T follicular helper cell (primary cell): ENCODE measurements at places on chromosomes 2 and 18.
A peak's percentile ranks its signal among the peaks of the same experiment; 100 is the strongest.

GRCh38 chr2:237774811-237775553 lies 23.6 kb upstream of the RBM44 start:
- peak; percentile 8 for DNase-seq

- no peak for DNase-seq
These were observed 93.7 kb upstream of the RAB6C start for GRCh38 chr2:129885735-129886134.

DNA sequence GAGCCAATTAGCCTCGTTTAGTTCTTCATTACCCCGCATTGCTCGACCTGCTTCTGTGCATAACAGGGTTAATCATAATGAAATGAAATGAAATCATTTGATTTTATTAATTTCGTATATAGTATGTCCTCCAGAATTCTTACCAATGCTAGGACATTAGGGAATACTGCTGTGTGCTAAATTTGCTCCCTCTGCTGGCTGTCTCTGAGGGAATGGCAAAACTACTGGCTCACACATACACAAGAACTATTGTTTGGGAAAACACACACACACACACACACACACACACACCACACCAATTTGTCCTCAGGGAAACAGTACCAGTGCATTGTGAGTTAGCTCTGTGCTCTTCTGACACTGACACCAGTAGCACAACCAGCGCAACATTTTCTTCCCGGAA lies 273.3 kb upstream of the TCF4 start:
- no peak for DNase-seq

- DNase-seq, result no peak
These were observed 821 bp upstream of the EPHA4 start for GRCh38 chr2:221572821-221573429.

DNA sequence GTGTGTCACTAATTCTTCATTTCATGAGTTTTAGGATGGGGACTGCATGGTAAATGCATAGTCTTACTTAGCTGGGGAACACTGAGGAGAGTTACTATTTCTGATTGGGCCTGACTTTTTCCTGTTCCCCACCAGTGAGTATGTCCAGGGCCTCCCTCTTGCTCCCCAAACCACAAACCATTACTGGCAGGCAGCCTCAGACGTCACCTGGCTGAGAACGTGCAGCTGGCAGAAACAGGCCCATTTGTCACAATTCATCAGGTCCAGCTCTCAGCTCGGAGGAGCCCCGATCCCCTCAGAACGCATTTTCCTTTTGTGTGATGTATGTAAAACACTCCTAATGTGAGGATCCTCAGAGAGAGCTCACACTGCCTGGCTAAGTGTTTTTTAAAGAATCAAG lies 71.7 kb upstream of the SIX3 start:
- DNase-seq, result no peak

- DNase-seq, result no peak
These were observed 13.0 kb downstream of the L3MBTL4 start for GRCh38 chr18:6401687-6402086.

GRCh38 chr18:48326901-48327675 lies 82.1 kb downstream of the ZBTB7C start:
- DNase-seq, result no peak

- no peak for DNase-seq
These were observed 383.2 kb downstream of the BCL11A start for GRCh38 chr2:60170272-60170671.

GRCh38 chr18:30106356-30106755 lies 936.2 kb downstream of the DSC3 start:
- DNase-seq, result no peak

GRCh38 chr2:96537066-96537733 lies 648 bp downstream of the ARID5A start:
- peak; percentile 85 for DNase-seq

- no peak for DNase-seq
These were observed 177.9 kb upstream of the ARL4C start for GRCh38 chr2:234674781-234675201.

GRCh38 chr2:3651691-3652648 lies 6.0 kb upstream of the ALLC start:
- peak; percentile 52 for DNase-seq

DNA sequence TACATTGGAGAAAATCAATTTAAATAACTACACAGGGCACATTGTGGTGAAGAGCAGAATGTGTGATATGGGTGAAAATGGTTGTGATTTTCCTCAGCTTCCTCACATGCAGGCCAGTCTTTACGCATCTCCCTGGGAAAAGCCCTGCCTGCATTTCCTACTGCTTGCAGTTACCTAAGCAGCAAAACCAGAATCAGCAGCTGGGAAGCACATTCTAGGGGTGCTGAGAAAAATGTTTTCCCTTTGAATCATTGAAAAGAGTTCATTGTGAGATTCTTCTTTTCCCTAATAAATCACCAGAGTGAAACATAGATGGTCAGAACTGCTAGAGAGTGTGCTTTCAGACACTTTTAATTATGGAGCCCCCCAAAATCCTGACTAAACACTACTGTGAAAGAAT lies 656.0 kb downstream of the TDRD15 start:
- DNase-seq, result no peak

DNA sequence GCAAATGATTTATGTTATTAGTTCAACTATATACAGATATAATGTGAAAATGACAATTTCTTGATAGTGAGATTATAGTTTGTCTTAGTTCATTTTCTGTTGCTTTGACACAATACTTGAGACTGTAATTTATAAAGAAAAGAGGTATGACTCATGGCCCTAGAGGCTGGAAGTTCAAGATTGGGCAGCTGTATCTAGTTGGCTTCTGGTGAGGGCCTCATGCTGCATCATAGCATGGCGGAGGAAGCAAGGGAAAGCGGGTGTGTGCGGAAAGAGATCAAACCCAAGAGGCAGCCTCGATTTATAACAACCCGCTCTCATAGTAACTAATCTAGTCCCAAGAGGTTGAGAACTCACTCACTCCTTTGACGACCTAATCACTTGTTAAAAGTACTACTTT lies 11.4 kb downstream of the PLEKHA3 start:
- DNase-seq, result no peak

- no peak for DNase-seq
These were observed 46.8 kb downstream of the ATOH8 start for GRCh38 chr2:85800586-85800985.

- no peak for DNase-seq
These were observed 59.6 kb downstream of the SPIRE1 start for GRCh38 chr18:12598181-12598930.

DNA sequence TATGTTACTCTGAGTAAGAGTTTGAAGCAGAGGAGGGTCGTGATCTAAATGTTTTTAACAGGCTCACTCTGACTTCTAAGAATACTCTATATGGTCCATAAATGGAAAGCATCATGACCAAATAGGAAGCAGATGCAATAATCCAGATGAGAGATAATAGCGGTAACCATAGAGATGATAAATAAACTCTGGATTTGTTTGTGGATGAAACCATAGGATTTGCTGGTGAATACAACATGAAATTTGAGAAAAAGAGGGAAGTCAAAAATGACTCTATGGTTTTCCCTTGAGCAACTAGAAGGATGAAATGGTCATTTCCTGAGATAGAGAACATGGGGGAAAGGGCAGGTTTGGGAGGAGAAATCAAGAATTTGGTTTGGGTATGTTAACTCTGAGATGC lies 3.9 kb downstream of the HEATR5B start:
- no peak for DNase-seq

- no peak for DNase-seq
These were observed 30.2 kb downstream of the ARHGAP25 start for GRCh38 chr2:68764806-68765311.

DNA sequence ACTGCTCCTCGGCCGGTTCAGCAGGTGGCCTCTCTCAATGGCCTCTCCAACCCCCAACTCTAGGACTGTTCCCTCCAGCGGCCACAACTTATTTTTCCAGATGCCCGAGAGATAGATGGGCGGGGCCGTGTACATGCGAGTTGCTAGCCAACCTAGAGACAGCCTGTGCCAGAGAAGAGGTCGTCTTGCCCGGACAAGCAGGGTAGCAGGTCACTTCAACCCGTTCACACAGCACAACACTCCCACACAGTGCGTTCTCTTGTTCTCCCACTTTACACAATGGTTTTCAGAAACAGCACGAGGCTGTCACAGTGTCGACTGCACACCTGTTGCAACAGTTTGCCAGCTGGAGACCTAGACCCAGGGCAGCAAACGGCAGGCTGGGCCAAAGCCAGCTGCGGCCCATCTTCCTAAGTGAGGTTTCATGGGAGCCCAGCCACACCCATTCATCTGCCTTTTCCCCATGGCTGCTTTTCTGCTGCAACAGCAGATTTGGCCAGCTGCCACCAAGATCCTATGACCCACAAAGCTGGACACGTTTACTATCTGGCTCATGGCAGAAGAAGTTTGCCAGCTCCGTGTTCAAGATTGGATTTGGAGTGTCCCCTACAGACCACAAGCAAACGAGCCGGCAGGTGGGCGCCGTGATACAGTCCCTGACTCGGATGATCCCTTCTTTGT lies 7.3 kb upstream of the PRLH start:
- no peak for DNase-seq

GRCh38 chr2:30201990-30202389 lies 29.3 kb upstream of the LBH start:
- no peak for DNase-seq

DNA sequence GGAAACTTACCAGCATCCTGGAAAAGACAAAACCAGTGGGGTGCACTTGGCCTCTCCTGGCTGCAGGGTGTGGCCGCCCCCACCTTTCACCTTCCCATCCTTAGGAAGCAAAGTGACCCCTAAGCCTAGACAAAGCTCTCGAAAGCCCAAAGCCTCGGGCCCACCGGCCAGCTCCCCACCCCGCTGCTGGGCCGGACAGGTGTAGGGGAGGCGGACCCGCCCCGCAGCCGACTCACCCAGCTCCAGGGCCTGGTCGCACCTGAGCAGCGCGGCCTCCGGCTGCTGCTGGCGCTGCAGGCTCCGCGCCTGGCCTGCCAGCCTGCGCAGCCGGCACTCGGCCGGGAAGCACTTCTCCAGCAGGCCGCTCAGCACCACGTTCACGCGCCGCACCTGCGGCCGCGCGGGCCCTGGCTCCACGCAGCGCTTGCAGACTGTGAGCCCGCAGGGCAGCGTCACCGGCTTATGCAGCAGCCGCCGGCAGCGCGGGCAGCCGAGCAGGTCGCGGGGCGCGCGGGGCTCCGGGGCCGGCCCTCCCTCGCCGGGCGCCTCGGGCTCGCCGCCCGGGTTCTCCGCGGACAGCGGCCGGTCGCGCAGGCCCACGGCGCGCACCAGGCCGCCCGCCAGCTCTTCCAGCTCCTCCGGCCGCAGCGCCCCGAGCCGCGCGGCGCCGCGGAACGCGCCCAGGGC lies 979 bp downstream of the LONRF2 start:
- DNase-seq, result no peak

GRCh38 chr2:120833127-120833675 lies 97.5 kb downstream of the GLI2 start:
- no peak for DNase-seq

GRCh38 chr2:41736105-41736567 lies 311.7 kb upstream of the PKDCC start:
- no peak for DNase-seq

GRCh38 chr2:69969126-69969983 lies 7.9 kb upstream of the ASPRV1 start:
- no peak for DNase-seq

GRCh38 chr18:68848242-68848641 lies 50.4 kb downstream of the CCDC102B start:
- no peak for DNase-seq

GRCh38 chr2:170917957-170918356 lies 11.1 kb upstream of the GORASP2 start:
- no peak for DNase-seq

GRCh38 chr2:11683476-11683875 lies 13.5 kb upstream of the NTSR2 start:
- DNase-seq, result no peak

DNA sequence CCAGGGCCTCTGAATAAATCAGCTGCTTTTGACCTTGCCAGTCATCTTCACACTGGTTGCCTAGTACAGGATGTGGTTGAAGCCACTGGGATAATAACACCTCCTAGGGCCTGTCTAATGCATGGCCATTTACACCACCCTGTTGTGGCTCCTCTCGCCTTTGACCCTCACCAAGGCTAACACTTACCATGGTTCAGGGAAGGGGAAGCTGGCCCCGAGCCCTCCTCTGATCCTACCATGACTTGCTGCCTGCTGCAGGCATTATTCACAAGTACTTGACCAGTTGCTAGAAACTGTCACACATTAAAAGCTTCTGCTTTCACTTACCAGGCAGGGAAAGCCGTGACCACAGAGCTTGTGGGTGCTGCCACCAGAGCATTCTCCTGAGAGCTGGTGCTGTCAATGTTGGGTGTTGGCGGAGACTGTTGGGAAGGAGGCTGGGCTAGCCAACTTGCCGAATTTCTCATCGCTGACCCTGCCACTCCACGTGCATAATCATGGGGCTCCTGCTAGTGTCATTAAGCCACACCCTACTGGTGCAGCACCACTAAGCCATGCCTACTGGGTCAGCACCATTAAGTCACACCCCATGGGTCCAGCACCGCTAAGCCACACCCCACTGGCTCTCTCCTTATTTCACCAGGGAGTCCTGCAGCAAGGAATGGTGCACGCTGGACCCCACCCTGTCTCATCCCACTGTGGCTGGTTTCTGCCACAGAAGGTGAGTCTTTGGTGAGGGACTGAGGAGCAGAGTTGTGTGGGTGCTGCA lies 47.0 kb upstream of the TTC39C start:
- no peak for DNase-seq

- no peak for DNase-seq
These were observed 321.5 kb downstream of the RND3 start for GRCh38 chr2:150165988-150166312.

- DNase-seq, result no peak
These were observed 235.7 kb downstream of the CDCA7 start for GRCh38 chr2:173590276-173590861.

DNA sequence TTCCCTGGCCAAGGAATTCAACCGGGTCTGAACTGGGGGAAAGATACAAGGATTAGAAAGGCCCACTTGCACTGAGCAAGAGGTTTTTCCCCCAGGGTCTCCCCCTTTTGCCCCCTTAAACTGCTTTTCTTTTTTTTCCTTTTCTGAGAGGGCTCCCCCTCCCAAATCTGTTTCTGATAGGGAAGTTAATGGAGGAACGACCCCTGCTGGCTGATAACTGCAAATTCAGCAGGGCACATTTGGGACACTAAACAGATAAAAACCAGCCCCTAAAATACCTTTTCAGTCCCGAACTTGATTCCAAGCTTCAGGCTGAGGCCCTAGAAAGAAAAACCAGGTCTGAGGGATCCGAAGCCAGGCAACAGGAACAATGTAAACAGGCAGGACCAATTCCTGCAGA lies 1012.4 kb upstream of the CRIM1 start:
- no peak for DNase-seq

GRCh38 chr2:113755035-113755834 lies 1.2 kb downstream of the SLC35F5 start:
- no peak for DNase-seq

DNA sequence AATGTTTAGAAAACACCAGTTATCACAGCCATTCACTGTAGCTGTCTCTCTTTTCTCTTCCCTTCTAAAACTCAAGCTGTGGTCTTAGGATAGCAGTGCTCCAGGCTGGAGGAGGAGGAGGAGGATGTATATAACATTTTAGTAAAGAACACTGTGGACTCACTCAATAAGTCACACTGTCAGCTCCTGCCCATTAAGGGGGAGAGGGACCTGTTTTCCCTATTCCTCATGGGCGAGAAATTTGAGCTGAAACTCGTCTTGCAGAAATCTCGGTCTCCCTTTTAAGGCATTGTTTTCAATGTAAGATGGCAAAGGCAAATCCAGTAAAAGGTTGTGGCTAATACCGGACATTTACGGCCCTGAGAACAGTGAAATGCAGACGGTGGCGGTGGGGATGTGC lies 114.8 kb upstream of the ZNF236 start:
- DNase-seq, result no peak
